Activated CD8-positive, alpha-beta T cell treated with anti-CD3 and anti-CD28 coated beads, Interleukin-2, amount 10 ng/mL, durations not matched to agents 7 days and 5 days (primary cell): ENCODE measurements at places on chromosomes 11 and 22. TPM values are rescaled to one million over a fixed set of nuclear protein-coding genes. Genes with fewer than 3 reads are reported as not detected.

- DNase-seq = no peak
Measured at GRCh38 chr11:31414338-31414737, 44.7 kb downstream of the DNAJC24 start.

GRCh38 chr11:134034496-134035381 is 34.1 kb upstream of the JAM3 start:
- peak; percentile 39 for DNase-seq

- DNase-seq = no peak
Measured at GRCh38 chr11:70303070-70303469, 32.6 kb downstream of the PPFIA1 start.

GRCh38 chr11:70828593-70829082 is 423.7 kb downstream of the SHANK2 start:
- DNase-seq = no peak

Gene KDM4D
- total RNA-seq = 0.89 TPM

- no peak for DNase-seq
Measured at GRCh38 chr11:130865091-130865773, 51.0 kb downstream of the SNX19 start.

DNA sequence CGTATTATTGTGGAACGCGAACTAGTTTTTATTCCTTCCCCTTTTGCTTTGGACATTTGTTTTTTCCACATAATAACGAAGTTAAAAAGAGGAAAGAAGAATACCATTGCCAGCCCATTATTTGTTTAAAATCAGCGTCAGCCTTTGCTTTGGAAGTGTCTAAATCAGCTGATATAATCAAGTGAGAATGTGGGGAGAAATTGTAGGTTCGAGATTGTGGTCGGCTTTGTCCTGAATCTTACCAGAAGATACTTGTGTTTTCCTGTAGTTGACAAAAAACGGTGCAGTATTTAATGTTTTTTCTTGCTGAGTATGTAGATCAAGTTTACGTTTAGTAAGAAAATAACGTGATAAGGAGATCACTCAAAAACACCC is 935 bp downstream of the ZNF143 start:
- no peak for DNase-seq

GRCh38 chr11:123545726-123546270 is 108.6 kb downstream of the SCN3B start:
- no peak for DNase-seq

Gene C22orf31
- total RNA-seq = not detected

DNA sequence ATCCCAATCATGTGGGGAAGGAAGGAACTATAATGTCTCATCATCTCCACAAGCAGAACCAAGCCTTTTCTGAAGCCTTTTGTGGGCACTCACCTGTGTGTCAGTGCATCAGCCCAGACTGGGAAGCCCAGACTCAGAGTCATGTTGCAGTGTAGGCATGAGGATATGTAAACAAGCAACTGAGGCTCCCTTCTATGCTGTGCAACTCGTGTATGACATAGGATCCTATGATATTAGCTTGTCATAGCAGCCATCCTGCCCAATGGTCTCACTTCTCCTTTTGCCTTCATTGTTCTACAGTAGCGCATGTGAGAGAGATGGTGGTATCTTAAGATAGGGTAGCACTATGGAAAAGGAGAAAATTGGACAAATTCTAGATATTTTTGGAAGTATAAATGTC is 103.4 kb upstream of the OLFML1 start:
- DNase-seq = no peak

DNA sequence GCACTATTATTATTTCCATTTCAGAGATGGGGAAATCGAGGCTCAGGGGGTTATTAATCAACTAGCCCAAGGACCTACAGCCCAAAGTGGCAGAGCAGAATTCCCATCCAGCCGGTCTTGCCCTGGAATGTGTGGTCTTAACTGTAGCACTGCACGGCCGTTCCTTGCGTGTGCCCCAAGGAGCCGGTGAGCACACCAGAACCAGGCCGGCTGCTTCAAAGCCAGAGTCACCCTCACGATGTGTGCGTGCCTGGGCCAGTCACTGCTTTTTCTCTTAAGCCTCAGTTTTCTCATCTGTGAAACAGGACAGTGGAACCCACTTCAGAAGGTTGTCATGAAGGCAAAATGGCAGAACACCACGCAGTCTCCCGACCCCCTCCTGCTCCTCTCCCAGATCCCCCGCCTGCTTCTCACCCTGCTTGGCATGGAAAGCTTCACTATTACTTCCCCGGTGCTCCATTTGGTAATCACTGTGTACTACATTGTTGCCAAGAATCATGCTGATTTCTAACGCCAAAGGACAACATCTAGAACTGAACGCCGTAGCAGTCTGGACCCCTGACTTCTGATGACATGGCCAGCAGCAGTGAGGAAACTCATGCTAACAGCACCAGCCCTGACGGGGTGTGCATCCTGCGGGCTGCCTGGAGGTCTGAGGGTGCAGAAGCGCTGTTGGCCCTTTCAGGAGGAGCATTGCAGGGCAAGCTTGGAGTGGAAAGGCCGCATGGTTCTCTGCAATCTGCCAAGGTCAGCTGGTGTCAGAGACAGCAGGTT is 106.8 kb upstream of the B3GAT1 start:
- DNase-seq = no peak

DNA sequence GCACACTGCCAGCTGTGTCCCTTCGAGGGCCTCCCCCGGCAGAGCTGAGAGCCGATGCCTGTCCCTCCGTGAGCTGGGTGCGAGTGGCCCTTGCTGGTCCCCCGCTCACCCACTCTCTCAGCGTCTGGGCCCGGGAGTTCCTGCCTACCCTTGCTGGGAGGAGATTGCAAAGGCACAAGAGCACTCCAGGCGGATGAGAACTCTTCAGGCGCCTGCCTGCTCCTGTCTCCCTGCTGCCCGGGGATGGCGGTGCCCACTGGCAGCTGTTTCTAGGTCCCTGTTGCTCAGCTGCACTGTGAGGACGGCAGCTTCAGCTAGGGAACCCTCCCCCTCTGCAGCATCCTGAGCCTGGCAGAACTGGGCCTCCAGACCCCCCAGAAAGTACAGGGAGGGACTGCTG is 61.1 kb downstream of the FLRT1 start:
- DNase-seq = no peak

- DNase-seq = no peak
Measured at GRCh38 chr11:104813532-104813931, 84.7 kb downstream of the CASP12 start.

Gene NELL1
- not detected for total RNA-seq

- DNase-seq = no peak
Measured at GRCh38 chr11:94218372-94218771, 86.0 kb upstream of the IZUMO1R start.

Gene MYBPC3
- total RNA-seq = not detected

- no peak for DNase-seq
Measured at GRCh38 chr11:23212807-23213206, 352.5 kb upstream of the CCDC179 start.

DNA sequence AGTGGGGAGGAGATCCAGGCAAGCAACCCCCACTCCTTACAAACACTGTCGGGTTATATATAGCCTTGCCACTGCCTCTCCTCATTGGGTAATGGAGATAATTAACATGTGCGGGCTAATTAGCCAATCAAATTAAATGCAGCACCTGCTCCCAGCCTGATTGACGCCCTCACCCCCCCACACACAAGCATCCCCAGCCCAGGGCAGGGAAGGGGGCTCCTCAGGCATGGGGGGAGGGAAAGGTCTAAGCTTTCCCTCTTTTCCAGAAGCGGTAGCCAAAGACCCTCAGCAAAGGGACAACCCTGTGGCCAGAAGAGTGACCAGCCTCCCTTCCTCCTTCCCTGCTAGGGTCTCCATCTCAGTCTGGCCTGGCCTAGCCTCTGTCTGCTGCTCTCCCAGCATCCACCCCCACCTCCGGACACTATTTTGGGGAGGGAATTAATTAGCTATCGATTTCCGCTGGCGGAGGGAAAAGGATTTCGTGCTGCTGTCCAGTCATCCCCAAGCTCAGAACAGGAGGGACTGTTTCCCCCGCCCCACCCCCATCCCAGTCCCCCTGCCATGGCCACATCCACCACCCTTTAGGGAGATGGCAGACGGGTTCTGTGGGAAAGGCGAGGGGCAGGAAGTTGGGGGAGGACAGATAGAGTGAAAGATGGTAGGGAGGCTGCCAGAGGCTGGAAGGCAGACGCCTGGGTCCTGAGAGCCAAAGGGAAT is 7.1 kb downstream of the NRXN2 start:
- DNase-seq = no peak
